Activated naive CD8-positive, alpha-beta T cell treated with anti-CD3 and anti-CD28 coated beads, Interleukin-2, amount 50 U/mL, for 16 hours (primary cell): ENCODE measurements at places on chromosomes 3 and 15.

GRCh38 chr3:147419781-147420224 is 10.6 kb downstream of the ZIC1 start:
- DNase-seq = no peak

DNA sequence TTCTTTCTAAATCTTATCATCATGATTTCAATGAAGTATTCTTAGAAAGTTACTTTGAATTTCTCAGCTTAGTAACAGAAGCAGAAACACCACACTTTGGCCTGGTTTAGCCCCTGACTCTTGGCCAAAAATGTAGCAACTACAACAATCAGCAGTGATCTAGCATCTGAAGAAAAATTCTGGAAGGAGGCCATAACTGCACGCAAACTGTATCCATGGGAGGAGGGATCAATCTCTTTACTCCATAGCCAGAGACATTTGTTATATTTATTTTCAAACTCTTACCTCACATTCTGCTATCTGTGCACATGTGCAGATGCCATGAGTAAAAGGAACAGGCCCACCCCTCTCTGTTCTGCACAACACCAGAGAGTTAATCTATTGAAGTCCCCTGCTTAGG is 251.0 kb upstream of the P2RY1 start:
- DNase-seq = no peak

- DNase-seq = no peak
These were observed 190.9 kb upstream of the CFAP20DC start for GRCh38 chr3:59240666-59241255.

DNA sequence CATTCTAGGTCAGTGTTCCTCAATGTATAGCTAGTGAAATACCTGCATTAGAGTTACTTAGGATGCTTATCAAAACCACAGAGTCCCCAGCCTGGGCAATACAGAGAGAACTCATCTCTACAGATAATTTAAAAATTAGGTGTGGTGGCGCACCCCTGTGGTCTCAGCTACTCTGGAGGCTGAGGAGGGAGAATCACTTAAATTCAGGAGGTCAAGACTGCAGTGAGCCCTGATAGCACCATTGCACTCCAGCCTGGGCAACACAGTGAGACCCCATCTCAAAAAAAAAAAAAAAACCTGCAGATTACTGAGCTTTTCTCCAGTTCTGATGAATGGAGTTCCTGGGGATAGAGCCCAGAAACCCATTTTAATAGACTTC is 10.1 kb upstream of the MINDY2 start:
- DNase-seq = no peak

- no peak for DNase-seq
These were observed 407.3 kb upstream of the ONECUT1 start for GRCh38 chr15:53197426-53197839.

DNA sequence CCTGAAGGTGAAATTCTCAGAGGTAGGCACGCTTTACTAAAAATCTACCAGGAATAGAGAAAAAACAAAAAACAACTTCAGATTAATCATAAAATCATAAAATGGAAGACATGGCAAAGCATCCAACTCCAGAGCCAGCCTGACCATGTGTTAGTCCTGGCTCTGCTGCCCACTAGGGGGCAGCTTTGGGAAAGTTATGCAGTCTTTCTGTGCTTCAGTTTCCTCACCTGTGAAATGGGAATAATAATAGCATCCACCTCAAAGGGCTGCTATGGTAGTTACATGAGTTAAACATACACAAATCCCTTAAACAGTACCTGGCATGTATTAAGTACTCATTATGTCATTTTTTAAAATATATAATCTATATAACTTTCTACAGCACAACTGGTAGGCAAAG is 52.3 kb downstream of the WNT5A start:
- no peak for DNase-seq

DNA sequence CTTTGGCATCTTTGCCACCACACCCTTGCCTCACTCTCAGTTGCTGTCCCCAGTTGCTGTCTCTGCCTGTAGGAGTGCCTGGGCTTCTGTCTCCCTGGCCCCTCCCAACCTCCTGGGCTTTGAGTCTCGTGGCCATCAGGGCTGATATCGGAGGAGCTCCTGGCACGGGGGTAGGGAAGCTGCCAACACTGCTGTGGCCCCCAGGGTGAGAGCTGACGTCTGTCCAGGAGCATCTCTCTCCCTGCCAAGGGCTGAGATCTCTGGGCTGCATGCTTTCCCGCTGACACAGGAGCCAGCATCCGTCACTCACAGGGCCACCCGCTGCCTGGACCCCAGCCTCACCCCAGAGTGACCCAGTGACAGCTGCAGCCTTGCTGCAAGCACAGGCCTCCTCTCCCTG is 47.4 kb downstream of the EXOG start:
- DNase-seq = no peak

DNA sequence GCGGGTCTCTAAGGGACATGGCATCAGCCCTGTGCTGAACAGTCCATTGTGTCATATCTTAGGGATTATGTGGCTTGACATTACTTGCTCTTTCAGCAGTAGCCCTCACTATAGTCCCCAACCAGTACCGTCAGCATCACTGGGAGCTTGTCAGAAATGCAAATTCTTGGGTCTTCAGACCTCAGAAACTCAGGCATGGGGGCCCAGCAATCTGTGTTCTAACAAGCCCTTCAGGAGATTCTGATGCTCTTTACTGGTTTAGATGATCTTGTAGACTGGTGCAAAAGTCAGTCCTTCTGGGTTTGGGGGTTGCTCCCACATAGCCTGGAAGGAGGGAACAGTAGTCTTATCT is 39.0 kb upstream of the TRAK1 start:
- DNase-seq = no peak

- no peak for DNase-seq
These were observed 45.8 kb downstream of the KLF15 start for GRCh38 chr3:126311338-126311978.

- no peak for DNase-seq
These were observed 23.3 kb upstream of the CEMIP start for GRCh38 chr15:80755885-80756284.

GRCh38 chr15:91515188-91515754 is 338.2 kb upstream of the SLCO3A1 start:
- DNase-seq = no peak

GRCh38 chr15:101390060-101390459 is 95.0 kb upstream of the SNRPA1 start:
- no peak for DNase-seq

DNA sequence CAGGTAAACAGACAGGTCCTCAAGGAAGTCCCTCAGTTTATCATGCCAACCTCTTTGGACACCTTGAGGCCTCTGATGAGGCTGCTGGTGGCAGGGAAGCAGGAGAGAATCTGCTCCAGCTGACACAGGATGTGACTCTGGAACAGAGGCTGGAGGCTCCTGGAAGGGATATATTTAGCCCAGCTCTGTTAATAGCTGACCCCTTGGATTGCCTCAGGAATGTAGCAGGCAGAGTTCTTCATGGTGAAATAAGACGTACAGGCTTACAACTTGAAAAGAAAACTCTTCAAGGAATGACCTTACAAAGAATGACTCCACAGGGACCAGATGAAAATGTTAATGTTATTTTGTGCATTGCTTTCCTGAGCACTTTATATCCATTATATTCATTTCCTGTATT is 90.5 kb downstream of the AQP9 start:
- no peak for DNase-seq
